ENCODE measurements at places on chromosomes 2 and 18.

DNA sequence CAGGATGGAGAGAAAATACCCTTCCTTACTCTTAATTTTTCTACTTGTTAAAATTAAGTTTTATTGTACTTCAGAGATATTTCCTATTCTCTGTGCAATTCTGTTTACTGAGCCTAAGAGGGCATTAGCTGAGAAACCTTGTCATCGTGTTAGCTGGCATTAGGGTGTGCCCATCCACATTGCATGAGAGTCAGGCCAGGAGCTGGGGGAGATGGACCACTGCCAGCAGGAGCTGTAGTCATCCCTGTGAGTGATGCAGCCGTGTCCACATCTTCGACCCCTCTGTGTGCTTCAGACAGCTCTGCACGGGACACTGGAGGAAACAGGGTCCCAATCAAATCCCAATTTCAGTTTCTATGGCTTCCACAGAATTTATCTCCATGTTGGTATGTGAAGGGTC, 34.2 kb downstream of the ABCA12 start:
- DNase-seq, result no peak

DNA sequence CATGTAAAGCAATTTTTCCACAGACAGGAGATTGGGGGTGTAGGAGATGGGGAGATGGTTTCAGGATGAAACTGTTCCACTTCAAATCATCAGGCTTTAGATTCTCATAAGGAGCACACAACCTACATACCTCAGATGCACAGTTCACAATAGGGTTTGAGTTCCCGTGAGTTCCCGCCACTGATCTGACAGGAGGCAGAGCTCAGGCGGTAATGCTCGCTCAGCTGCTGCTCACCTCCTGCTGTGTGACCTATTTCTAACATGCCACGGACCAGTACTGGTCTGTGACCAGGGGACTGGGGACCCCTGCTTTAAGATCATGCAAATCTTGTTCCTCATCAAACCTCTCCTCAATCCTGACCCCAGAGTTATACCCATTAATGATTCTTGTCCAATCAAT, 70.1 kb downstream of the RPE start:
- DNase-seq, result no peak

- DNase-seq, result no peak
These were observed 262.7 kb downstream of the HAUS1 start for GRCh38 chr18:46366751-46367376.

- no peak for DNase-seq
These were observed 104.7 kb upstream of the STPG4 start for GRCh38 chr2:47259829-47260228.

DNA sequence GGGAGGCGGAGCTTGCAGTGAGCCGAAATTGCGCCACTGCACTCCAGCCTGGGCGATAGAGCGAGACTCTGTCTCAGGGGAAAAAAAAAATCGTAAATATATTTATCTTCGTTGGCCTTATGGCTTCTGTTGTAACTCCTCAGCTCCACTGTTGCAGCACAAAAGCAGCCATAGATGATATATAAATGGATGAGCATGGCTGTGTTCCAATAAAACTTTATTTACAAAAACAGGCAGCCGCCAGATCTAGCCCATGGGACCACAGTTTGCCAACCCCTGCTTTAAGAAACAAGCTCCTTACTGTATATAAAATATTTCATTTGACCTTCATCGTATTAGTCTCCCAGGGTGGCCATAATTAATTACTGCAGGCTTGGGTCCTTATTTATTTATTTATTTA, 20.1 kb downstream of the ST8SIA3 start:
- DNase-seq, result no peak

DNA sequence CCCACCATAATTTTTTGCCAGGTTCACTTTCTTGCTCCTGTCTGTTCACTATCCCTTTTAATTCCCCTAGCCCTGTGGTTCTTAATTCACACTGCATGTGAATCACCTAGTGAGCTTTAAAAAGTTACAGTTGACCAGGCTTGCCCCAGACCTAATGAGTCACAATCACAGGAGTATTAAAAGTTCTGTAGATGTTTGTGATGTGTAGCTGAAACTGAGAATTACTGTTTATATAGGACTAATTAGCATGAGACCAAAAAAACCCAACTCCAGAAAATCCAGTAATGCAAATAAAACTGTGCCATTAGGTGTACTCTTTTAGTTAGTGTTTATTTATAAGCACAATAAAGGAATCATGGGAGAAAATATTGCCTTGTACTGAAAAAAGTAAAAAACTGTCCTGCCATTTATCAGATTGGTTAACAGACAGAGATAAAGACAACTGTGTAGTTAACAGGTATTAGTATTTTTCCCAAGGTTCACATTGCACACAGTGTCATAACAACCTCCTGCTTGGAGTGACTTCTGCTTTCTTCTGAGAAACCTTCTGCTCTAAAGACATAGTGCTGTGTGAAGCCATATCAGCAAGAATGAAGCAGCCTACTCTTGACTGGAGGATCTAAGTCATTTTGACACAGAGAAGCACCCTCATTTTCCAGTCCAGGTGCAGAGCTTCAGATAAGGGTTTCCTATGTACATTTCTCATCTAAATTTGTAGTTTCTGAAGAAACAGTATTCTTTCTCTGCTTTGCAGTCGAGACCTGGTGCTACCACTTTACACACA, 39.0 kb downstream of the VAPA start:
- no peak for DNase-seq

DNA sequence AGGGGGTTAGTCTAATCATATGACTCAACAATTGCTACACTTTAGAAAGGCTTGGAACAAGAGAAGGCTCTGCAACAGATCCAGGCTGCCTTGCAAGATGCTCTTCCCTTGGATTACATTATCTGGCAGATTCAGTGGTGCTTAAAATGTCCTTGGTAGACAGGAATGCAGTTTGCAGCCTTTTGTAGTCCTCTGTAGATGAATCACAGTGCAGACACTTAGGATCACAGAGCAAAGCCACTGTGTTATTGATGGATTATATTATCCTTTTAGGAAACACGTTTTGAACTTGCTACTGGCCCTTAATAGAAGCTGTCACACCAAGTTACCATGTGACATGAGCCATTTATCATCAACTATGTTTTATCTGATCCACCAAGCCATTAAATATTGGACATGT, 152.2 kb downstream of the CBLN2 start:
- DNase-seq, result no peak

DNA sequence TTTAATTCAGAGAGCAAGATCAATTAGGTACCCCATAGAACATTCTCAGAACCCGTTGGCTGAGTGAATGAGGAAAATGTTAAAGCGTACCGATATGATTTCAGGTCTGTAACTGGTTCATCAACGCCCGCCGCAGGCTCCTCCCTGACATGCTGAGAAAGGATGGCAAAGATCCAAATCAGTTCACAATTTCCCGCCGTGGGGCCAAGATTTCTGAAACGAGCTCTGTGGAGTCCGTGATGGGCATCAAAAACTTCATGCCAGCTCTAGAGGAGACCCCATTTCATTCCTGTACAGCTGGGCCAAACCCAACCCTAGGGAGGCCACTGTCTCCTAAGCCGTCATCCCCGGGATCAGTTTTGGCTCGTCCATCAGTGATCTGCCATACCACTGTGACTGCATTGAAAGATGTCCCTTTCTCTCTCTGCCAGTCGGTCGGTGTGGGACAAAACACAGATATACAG, 7.3 kb downstream of the TGIF1 start:
- DNase-seq, result no peak

- DNase-seq, result no peak
These were observed 62.6 kb downstream of the ANKRD44 start for GRCh38 chr2:197248001-197248401.

DNA sequence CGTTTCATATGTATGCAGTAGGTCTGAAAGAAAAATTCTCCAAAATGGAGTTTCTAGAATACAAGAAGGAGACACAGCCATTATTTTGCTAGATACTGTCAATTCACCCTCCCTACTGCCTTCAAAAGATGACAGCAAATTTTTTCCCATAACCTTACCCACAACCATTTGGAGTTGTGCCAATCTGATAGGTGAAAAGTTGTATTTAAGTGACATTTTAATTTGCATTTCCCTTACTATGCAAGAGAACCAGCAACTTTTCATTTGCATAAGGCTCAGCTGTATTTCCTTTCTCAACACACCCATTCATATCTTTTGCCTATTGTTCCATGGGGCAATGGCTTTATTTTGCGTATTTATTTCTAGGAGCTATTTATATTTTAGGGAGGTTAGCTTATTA, 31.4 kb upstream of the IL18RAP start:
- no peak for DNase-seq

DNA sequence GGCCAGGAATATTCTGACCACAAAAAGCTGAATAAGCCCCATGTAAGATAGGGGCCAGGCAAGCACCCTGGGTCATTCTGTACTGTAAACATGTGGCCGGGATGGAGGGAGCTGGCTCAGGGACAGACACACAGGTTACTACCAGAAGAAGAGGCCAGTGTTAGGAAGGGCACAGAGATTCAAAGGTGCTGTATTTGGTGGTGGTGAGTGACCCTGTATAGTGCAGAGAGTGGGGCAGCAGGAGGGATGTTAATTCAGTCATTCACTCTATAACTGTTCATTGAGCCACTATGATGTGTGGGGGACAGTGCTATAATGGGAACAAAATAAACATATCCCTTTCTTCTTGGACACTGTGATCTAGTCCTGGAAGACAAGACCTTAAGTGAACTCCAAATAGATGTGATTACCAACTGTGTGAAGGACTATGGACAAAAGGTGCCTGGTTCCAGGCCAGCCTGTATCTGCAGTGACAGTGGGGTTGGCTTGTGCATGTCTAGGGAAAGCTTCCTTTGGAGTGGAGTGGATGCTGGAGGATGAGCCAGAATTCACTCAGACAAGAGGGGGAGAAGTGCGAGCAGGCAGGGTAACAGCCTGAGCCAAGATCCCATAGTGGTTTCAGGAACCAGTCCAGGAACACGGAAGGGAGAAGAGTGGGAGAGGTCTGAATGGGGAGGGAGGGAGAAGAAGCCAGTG, 8.3 kb downstream of the MOCOS start:
- DNase-seq, result no peak

- DNase-seq, result no peak
These were observed 16.7 kb upstream of the GTF2A1L start for GRCh38 chr2:48600917-48601316.

DNA sequence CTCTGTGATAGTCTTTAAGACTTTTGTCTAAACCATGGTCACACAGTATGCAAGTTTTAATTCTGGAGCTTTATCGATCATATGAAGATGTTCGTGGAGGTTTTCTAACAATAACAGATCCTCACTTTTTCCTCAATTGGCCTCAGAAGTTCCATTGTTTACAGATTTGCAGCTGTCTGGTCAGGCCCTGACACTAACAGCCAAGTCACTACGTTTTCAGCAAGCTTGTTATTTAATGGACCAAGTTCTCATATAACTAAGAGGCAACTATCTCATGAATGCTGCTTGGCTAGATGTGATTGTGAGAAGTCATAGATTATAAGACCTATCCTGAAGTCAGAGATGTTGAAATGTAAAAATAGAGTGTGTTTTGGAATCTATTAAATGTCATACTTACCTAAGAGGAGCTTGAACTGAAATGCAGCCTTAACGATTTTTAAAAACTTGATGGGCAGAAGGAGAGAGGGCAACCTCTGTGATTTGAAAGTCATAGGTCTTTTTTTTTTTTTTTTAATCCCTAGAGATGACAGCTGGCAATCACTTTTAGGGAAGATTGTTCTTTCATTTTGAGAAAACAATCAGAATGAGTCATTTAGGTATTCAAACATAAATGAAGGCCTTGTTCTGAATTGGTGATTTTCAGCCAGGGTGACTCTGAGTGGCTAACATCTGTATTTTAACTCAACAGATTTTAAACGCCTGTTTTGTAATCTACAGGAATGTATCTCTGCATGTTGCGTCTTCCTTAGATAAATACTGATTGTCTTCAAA, 48.4 kb upstream of the NEMP2 start:
- DNase-seq, result no peak

- DNase-seq, result no peak
These were observed 25.1 kb downstream of the DNPEP start for GRCh38 chr2:219362524-219363164.

GRCh38 chr18:52242711-52243110, 97.3 kb upstream of the DCC start:
- DNase-seq, result no peak

GRCh38 chr18:48831802-48832201, 119.0 kb downstream of the SMAD7 start:
- DNase-seq, result no peak

DNA sequence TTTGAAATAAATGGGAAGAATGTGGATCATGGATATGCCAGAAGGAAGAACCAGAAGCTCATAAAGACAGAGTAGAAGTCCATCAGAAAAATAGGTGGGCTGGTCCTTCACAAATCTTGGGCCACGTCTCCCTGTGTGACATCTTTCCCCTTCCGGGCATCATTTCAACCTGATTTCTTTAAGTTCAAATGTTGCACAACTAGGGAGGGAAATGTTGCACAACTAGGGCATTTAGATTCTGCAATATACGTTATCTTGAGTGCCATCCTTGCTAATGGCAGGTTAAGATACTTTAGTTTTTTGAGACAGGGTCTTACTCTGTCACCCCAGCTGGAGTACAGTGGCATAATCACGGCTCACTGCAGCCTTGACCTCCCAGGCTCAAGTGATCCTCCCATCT, 129.6 kb downstream of the CERS6 start:
- no peak for DNase-seq

DNA sequence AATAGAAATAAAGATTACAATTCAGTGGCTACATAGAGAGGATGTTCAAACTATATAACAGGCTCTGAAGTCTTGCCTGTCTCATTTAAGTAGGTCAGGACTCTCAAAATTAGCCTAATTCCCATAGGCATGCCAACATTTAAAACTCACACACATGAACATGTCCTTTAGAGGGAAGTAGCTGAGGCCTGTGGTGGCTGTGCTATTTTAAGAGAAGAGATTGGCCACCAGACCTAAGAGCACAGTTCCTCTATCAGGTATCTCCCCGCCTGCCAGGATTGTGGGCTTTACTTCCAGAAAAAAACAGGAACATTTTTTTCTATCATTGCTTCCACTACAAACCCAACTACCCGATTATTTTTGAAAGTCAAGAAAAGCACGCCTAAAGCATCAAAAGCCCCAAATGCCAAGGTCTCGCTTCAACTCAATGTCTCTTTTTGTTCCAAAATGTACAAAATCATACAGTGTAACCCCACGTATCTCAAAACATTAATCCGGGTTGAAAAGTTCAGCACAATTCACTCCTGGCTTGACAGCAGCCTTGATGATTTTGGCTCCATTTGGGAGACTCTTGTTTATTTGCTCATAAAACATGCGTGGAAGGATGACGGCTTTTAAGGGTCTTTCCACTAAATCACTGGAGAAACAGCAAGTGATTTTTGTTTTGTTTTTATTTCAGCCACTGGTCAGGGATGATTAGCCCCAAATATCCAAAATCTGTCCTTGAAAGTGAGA, 15.3 kb downstream of the FHL2 start:
- no peak for DNase-seq
